ENCODE measurements at places on chromosomes 4 and X. TPM values are rescaled to one million over a fixed set of nuclear protein-coding genes. Genes with fewer than 3 reads are reported as not detected.

- H3K27me3 ChIP-seq, result no peaks in the 10 kb centered on the region
- no peak for DNase-seq
- no peak overlapping the region for H3K4me3 ChIP-seq
- H3K36me3 ChIP-seq, result no peaks in the 10 kb centered on the region
- no peak overlapping the region for H3K27ac ChIP-seq
- no peaks in the 10 kb centered on the region for H3K4me1 ChIP-seq
Measured at GRCh38 chrX:111349101-111349500, 62.9 kb downstream of the DCX start.

DNA sequence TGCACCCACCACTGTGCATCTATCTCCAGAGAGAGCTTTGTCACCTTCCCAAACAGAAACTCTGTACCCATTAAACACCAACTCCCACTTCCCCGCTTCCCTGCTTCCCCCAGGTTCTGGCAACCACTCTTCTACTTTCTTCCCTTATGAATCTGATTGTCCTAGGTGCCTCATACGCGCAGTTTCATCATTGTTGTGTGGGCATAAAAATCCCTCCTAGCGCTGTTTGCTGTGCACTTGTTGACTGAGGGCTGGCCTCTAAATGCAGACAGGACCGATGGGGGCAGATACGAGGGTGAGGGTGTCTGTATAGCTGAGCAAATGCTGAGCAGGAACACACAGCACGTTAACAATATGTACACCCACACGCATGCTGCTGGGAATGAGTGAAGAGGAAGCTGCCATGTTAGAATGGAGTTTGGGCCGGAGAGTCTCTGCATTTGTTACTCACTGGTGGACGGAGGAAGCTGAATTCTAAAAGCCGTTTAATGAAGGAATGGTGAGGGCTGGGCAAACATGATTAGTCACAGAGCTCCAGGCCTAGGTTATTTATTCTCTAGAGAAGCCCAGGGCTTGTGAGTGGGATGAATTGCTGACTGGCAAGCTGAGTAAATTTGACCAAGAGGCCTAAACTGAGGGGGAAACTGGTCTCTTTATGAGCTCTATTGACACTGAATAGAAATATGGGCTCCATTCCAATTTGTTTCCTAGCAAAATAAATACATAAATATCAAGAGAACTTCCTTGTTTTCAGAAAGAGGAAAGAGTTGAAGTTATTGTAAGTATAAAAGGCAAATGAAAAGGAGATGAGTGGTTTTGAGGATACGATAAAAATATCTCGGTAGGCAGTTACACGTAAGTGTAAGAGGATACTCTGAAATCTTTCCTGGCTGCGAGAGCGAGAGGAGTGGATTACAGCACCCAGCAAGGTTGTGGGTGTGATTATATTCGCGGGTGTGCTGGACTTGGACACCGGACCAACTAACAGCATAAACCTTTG, 95.9 kb upstream of the RPS6KA3 start:
- H3K27ac ChIP-seq, result no peak overlapping the region
- no peaks in the 10 kb centered on the region for H3K4me1 ChIP-seq
- no peaks in the 10 kb centered on the region for H3K36me3 ChIP-seq
- H3K4me3 ChIP-seq, result no peak overlapping the region
- no peak for DNase-seq

DNA sequence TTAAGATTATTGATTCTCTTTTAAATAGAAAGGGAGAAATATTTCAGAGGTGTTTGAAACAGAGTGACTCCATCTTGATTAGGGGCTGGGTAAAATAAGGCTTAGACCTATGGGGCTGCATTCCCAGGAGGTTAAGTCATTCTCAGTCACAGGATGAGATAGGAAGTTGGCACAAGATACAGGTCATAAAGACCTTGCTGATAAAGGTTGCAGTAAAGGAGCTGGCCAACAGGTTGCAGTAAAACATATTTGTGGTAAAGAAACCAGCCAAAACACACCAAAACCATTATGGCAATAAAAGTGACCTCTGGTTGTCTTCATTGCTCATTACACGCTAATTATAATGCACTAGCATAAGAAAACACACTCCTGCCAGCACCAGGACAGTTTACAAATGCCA, 165.0 kb downstream of the SPIN4 start:
- H3K4me3 ChIP-seq, result no peak overlapping the region
- H3K4me1 ChIP-seq, result no peaks in the 10 kb centered on the region
- no peak overlapping the region for H3K27ac ChIP-seq
- no peaks in the 10 kb centered on the region for H3K36me3 ChIP-seq
- no peaks in the 10 kb centered on the region for H3K27me3 ChIP-seq
- DNase-seq, result no peak

- H3K27me3 ChIP-seq, result no peaks in the 10 kb centered on the region
- peaks cover 4% of the 10 kb centered on the region for H3K36me3 ChIP-seq
- no peak overlapping the region for H3K4me3 ChIP-seq
- DNase-seq, result no peak
- H3K27ac ChIP-seq, result no peak overlapping the region
- peaks cover 9% of the 10 kb centered on the region for H3K4me1 ChIP-seq
Measured at GRCh38 chrX:56313308-56313707, 81.2 kb downstream of the KLF8 start.

GRCh38 chr4:180041576-180041975, 2201.6 kb upstream of the TENM3 start:
- H3K4me3 ChIP-seq, result no peak overlapping the region
- no peaks in the 10 kb centered on the region for H3K36me3 ChIP-seq
- DNase-seq, result no peak
- no peaks in the 10 kb centered on the region for H3K27me3 ChIP-seq

Gene ARL9
- total RNA-seq, result not detected

- H3K4me3 ChIP-seq, result no peak overlapping the region
- no peaks in the 10 kb centered on the region for H3K27me3 ChIP-seq
- H3K36me3 ChIP-seq, result no peaks in the 10 kb centered on the region
- no peak overlapping the region for H3K27ac ChIP-seq
Measured at GRCh38 chrX:110806145-110806544, 10.5 kb upstream of the CHRDL1 start.

DNA sequence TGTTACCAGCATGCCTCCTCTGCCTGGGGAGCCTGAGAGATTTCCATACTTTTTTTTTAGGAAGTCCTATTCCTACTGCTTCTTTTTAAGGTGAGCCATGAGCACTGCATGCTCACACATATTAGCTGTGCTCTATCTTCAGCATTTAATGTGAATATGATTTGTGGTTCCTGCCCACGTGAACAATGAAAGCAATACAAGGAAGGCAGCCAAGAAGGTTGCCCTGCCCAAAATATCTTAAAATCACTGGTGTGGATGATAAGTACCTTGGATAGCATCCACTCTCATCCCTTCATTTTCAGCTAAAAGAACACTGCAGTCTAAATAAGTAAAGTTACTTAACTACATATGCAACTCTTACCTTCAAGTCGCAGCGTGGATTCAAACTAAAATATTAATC, 607.5 kb downstream of the PACRGL start:
- no peaks in the 10 kb centered on the region for H3K4me1 ChIP-seq
- no peak overlapping the region for H3K27ac ChIP-seq
- DNase-seq, result no peak
- H3K27me3 ChIP-seq, result peaks cover 18% of the 10 kb centered on the region

DNA sequence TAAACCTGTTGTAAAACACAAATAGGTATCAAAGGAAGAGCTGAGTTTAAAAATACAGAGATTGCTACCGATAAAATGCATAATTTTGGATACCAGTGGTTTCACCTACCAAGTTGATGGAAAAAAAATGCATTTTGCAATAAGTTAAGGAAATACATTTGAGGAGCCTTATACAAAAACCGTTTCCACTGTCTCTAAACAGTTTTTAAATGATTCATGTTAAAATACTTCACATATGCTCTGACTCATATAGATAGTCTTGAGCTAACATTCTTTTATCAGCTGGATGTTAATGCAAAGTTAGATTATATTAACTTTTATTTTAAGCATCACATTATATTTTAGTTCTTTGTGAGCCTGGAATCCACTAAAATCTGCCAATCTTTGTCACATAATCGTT, 50.6 kb upstream of the ANKRD17 start:
- no peaks in the 10 kb centered on the region for H3K4me1 ChIP-seq
- no peaks in the 10 kb centered on the region for H3K36me3 ChIP-seq
- H3K27me3 ChIP-seq, result no peaks in the 10 kb centered on the region
- DNase-seq, result no peak

Gene SLC25A5
- total RNA-seq, result 352 TPM

Gene DUX4
- not detected for total RNA-seq

Gene PHOX2B
- not detected for total RNA-seq

DNA sequence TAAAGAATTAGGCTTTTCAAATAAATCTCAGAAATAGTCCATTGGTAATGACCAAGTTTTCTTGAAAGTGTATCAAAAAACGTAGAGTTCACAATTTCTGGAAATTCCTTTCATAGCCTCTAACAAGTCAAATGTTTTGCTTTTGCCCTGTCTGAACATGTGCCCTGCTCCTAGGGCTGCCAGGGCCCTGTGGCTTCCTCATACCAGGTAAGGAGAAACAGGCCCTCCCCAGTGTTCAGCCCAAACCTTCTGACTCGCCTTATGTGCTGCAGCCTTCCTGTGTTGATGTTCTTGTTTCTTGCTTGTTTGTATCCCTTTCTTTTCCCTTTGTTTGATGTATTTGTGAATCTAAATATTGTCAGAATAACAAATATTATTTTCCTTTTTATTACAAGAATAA, 146.1 kb upstream of the PACRGL start:
- DNase-seq, result no peak
- no peak overlapping the region for H3K27ac ChIP-seq
- no peaks in the 10 kb centered on the region for H3K4me1 ChIP-seq
- no peaks in the 10 kb centered on the region for H3K27me3 ChIP-seq

Gene GPR143
- total RNA-seq, result not detected

Gene PIM2
- total RNA-seq, result 478 TPM

GRCh38 chr4:42778349-42778748, 114.2 kb upstream of the GRXCR1 start:
- no peaks in the 10 kb centered on the region for H3K36me3 ChIP-seq
- DNase-seq, result no peak
- H3K27ac ChIP-seq, result no peak overlapping the region
- H3K4me1 ChIP-seq, result no peaks in the 10 kb centered on the region
- no peak overlapping the region for H3K4me3 ChIP-seq

Gene STS
- total RNA-seq, result 3.1 TPM

GRCh38 chr4:96642490-96642889, 802.6 kb downstream of the PDHA2 start:
- H3K4me3 ChIP-seq, result no peak overlapping the region
- H3K4me1 ChIP-seq, result no peaks in the 10 kb centered on the region
- H3K27me3 ChIP-seq, result no peaks in the 10 kb centered on the region
- peaks cover 2% of the 10 kb centered on the region for H3K36me3 ChIP-seq
- H3K27ac ChIP-seq, result no peak overlapping the region

- H3K27ac ChIP-seq, result peak overlapping the region; percentile 82
- no peaks in the 10 kb centered on the region for H3K27me3 ChIP-seq
- H3K36me3 ChIP-seq, result peaks cover 17% of the 10 kb centered on the region
- H3K4me1 ChIP-seq, result peaks cover 35% of the 10 kb centered on the region
- peak overlapping the region; percentile 75 for H3K4me3 ChIP-seq
- no peak for DNase-seq
Measured at GRCh38 chrX:41722816-41723618, 964 bp upstream of the GPR82 start.

DNA sequence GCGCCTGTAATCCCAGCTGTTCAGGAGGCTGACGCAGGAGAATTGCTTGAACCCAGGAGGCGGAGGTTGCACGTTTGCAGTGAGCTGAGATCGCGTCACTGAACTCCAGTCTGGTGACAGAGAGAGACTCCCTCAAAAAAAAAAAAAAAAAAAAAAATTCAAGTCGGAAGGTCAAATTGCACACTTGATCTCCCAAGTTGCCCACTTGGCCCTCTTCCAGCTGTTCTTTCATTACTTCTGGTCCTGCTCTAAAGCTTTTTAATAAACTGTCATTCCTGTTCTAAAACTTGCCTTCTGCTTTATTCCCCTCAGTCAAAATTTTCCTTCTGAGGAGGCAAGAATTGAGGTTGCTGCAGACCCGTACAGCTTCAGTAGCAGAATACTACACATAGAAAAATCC, 2358.0 kb downstream of the ARAP2 start:
- H3K4me3 ChIP-seq, result no peak overlapping the region
- H3K4me1 ChIP-seq, result no peaks in the 10 kb centered on the region
- H3K36me3 ChIP-seq, result no peaks in the 10 kb centered on the region
- no peak for DNase-seq
- no peaks in the 10 kb centered on the region for H3K27me3 ChIP-seq
- no peak overlapping the region for H3K27ac ChIP-seq

- H3K36me3 ChIP-seq, result no peaks in the 10 kb centered on the region
- no peak for DNase-seq
- H3K4me1 ChIP-seq, result no peaks in the 10 kb centered on the region
- no peak overlapping the region for H3K4me3 ChIP-seq
Measured at GRCh38 chrX:55213381-55213780, 6.8 kb upstream of the PAGE5 start.

Gene PORCN
- 25.9 TPM for total RNA-seq

- no peaks in the 10 kb centered on the region for H3K36me3 ChIP-seq
- no peak for DNase-seq
- no peak overlapping the region for H3K27ac ChIP-seq
- H3K27me3 ChIP-seq, result no peaks in the 10 kb centered on the region
- no peaks in the 10 kb centered on the region for H3K4me1 ChIP-seq
Measured at GRCh38 chr4:106868381-106869035, 167.6 kb downstream of the DKK2 start.

DNA sequence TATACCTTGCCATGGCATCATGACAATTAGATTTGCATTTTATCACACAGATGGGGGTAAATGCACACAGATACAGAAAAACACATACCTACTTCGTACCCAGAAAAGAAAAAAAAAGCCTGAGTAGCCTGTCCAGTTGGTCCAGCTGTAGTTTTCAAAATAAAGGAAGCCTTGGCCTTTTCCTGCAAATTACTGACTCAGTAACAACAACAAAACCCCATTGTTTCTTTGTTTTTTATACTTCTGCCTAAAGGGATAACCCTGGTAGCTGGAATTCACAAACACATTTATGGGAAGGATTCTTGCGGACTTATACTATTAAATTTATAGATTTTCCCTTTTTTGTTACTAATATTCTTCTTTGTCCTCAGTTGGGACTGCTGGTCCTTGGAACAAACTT, 156.4 kb upstream of the PCDH10 start:
- H3K27ac ChIP-seq, result no peak overlapping the region
- DNase-seq, result no peak
- peaks cover 8% of the 10 kb centered on the region for H3K36me3 ChIP-seq
- no peaks in the 10 kb centered on the region for H3K4me1 ChIP-seq
- H3K27me3 ChIP-seq, result no peaks in the 10 kb centered on the region
- no peak overlapping the region for H3K4me3 ChIP-seq

Gene USP17L24
- not detected for total RNA-seq

Gene CTBP1
- 245 TPM for total RNA-seq

Gene SH2D1A
- 76.7 TPM for total RNA-seq

Gene GLRA3
- not detected for total RNA-seq

- no peak overlapping the region for H3K4me3 ChIP-seq
- no peak for DNase-seq
- no peaks in the 10 kb centered on the region for H3K4me1 ChIP-seq
- H3K36me3 ChIP-seq, result no peaks in the 10 kb centered on the region
- H3K27me3 ChIP-seq, result no peaks in the 10 kb centered on the region
Measured at GRCh38 chrX:31547816-31548215, 476.0 kb upstream of the FTHL17 start.

Gene SATL1
- not detected for total RNA-seq

All from natural killer cell treated with Interleukin-12 subunit alpha and Interleukin-12 subunit beta and Interleukin-15 and Interleukin-18, amount 100 ng/mL, for 72 hours (primary cell).